ENCODE measurements at places on chromosomes 1 and 21. TPM values are rescaled to one million over a fixed set of nuclear protein-coding genes. Genes with fewer than 3 reads are reported as not detected.

DNA sequence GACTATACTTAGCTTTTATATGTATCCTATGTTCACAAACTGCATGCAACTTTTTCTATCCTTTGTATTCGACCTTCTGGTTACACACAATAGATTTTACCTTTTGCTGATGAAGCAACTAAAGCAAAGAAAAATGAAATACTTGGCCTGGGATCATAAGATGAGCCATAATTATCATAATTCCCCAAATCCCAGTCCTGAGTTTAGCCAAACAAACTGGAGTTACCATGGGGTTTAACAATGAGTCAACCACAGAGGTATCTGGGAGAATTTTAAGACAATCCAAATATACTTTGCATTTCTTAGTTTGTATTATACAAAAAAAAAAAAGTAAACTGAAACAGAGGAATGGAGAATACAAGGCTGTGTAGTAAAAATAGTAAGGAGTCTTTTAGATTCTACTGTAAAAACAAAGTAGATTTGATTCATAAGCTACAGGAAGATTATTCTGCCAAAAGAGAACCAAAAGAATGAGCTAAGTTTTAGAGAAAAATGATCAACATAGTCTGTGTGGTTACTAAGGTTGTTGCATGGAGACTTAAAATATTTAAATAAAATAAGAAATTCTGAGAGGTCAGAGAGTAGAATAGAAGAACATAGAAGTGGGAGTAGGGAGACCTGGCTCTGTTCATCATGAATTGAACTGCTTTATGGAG, 60.4 kb upstream of the GORAB start:
- DNase-seq: no peak
- H3K4me3 ChIP-seq: no peak overlapping the region
- H3K27me3 ChIP-seq: peaks cover 12% of the 10 kb centered on the region
- no peaks in the 10 kb centered on the region for H3K36me3 ChIP-seq
- no peak overlapping the region for H3K27ac ChIP-seq

Gene SUSD4
- polyA plus RNA-seq: 2.6 TPM

- DNase-seq: no peak
- no peak overlapping the region for H3K27ac ChIP-seq
- no peaks in the 10 kb centered on the region for H3K36me3 ChIP-seq
- H3K4me1 ChIP-seq: no peaks in the 10 kb centered on the region
These were observed 11.4 kb upstream of the MTARC1 start for GRCh38 chr1:220775240-220775853.

DNA sequence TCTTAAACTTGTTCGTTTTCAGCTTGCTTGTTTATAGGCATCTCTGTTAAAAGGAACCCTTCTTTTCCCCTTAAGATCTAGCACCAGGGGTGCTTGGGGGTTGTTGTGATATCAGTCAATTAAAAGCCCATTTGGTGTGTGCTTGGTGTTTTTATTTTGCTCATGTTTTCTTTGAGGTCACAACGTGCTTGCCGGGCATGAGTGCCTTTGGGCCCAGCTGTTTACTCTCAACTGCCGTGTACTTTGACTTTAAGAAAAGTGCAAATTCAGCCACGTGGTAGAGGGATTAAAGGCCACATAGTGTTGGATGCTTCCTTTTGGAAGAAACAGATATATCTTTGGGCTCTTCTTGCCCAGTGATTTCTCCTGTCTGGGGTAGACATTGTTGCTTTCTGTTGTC, 10.5 kb downstream of the ARID1A start:
- no peaks in the 10 kb centered on the region for H3K27me3 ChIP-seq
- H3K36me3 ChIP-seq: peaks cover 11% of the 10 kb centered on the region
- peak overlapping the region; percentile 66 for H3K27ac ChIP-seq
- DNase-seq: no peak

Gene ADORA1
- not detected for polyA plus RNA-seq
